ENCODE measurements at places on chromosomes 2 and 18.

DNA sequence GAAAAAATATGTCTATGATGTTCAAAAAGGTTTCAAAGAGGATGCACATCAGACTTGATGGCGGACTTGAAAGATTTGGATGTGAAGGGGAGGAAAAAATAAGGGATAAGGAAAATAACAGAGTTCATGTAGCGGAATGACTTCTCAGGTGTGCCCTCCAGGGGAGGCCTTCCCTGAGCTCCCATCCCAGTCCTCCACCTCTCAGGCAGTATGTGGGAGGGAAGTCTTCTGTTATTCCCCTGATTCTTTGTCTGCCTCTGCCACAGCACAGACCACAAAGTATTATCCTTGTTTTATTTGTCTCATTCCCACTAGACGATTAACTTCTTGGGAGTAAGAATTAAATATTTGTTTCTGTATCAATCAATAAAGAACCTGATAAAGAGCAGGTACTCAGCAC, 17.7 kb downstream of the COL5A2 start:
- no peak for DNase-seq

- DNase-seq, result no peak
Measured at GRCh38 chr2:190881598-190882410, 1.2 kb downstream of the GLS start.

GRCh38 chr18:76479351-76480238, 15.4 kb downstream of the ZNF516 start:
- no peak for DNase-seq

DNA sequence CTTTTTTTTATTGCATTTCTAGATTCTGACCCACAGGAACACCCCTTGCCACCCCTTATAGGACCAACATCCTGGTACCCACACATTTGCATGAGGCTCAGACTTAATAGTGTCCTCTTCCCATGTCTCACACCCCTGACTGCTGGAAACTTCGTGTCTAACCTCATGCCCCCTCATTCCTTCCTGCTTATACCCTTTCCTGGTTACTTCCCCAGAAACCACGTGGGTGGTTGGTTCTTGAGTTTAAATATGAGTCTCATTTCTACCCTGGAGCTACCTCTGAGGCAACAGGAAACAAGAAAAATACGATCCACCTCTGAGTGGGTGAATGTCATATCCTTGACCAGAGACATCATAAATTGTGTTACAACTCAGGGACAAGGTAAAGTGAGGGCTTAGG, 1.6 kb downstream of the TNP1 start:
- DNase-seq, result no peak

DNA sequence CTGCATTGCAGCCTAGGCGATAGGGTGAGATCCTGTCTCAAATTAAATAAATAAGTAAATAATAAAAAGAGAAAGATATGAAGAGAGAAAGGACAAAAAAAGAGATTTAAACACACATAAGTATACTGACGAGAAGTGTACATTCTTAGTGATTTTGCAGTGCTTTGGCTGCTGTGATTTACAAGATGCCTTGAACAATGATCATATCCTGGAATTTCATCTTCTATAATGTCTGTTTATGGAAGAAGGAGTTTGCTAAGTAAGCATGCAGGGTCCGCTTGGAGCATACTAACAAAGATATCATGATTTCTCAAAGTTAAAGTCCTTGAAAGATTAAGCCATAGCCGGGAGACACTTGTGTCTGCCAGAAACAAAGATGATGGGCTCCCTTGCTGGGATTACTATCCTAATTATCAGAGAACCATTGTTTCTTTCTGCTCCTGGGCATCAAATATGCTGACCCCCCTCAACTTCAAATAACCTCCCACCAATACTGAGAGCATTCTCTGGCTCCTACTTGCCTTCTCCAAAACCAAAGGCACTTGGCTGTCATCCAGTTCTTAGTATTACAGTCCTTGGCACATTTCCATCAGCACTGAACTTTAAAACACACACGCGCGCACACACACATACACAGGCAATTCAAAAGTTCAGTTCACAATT, 47.5 kb upstream of the STAM2 start:
- DNase-seq, result no peak

DNA sequence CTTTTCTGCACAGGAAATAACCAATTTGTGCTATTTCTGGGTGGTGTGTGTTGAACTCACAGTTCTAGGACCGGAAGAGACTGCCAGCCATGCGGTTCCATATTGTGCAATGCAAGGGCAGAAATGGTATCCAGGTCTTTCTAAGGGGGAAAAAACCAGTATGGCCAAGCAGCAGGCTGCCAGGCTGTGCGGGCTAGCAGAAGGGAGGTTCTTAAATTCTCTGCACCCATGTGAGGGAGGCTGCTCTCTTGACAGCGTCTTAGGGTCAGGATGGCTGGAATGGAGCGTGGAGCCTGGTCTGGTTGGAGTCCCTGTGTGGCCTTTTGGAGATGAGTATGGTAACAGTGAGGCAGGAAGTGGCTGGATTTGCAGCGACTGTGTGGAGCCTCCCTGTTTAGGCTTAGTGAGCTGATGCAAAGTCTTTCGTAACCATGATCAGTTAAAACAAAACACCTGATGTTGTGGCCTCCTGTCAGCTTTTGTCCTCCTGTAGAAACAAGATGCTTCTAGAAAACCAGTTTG, 52.6 kb downstream of the NCK2 start:
- DNase-seq, result no peak

DNA sequence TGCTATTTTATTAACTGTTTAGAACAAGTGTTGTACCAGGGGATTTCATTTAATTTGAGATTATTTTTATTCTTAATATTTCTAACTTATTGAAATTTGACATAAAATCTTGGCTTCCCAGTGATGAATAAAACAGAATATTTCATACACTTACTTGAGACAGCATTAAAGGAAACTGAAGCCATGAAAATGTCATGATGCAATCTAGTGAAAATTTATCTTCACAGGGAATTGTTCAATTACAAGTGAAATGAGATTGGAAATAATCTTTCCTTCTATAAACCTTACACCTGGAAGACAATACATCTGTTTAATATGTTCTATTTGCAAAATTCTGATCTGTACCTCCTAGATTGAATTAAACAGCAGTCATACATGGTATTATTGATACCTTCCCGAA, 511.0 kb upstream of the CDH7 start:
- DNase-seq, result no peak

- no peak for DNase-seq
Measured at GRCh38 chr18:39481281-39481680, 1915.7 kb upstream of the CELF4 start.

DNA sequence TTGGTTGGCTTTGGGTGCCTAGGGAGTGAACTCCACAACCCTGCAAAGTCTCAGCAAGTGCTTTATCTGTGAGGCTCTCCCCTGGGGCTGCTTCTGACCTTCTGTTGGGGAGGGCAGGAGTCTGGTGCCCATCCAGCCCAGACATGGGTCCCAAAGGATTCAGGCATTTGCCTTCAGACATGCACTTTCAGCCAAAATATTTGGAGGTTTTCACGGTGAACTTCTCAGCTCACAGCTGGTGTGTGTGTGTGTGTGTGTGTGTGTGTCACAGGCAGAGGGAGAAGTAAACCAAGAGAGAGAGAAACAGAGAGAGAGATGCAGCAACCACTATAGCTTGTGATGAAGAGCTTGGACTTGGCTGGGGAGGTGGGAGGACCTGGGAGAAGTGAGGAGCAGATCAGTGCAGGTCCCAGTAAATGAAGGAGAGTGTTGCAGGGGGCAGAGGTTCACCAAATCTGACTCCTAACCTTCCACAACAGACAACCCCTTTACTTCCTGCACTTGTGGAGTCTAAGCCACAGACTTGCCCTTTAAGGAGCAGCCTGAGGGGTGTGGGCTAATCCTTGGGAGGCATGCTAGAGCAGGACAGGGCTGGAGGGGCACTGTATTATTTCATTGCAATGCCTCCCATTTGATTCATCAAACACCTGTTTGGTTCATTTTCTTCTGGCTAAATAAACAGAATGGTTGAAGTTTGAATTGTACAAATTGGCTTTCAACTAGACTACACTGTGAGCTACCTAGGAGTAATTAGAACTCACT, 14.1 kb downstream of the SLC9A4 start:
- DNase-seq, result no peak

DNA sequence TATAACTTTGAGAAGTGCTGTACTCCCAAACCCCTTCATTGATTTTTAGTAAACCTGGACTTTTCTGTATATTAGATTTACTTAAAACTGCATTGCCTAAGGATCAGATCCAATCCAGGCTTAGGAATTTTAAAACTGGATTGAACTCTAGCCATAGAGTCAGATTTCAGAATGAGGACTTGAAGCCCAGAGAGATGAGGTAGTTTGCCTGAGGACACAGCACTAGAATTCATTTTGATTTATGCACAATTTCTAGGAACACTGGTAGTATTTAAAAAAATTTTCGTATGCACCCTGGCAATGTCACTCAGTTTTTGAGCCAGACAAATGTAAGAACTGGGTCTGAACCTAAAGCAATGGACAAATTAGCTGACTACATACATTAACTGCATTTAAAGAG, 144.9 kb downstream of the KCTD1 start:
- DNase-seq, result no peak

DNA sequence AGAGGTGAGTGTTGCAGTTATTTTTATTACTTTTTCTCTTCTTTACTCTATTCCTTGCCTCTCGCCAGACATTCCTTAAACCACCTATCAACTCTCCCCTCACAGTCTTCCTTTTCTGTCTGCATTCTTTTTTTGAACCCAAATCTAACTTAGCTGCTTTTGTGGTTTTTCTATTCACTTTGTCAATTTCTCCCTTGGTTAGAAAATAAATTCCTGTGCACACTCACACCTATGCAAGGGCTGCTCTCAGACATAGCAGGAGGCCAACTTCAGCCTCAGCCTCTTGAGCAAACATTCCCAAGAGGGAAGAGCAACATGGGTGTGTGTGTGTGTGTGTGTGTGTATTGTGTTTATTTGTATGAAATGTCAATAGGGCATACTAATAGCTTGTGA, 808.6 kb downstream of the RNF144A start:
- DNase-seq, result no peak

- DNase-seq, result no peak
Measured at GRCh38 chr2:65999103-65999502, 435.8 kb upstream of the MEIS1 start.

- DNase-seq, result no peak
Measured at GRCh38 chr2:66851449-66851872, 416.5 kb downstream of the MEIS1 start.

GRCh38 chr2:15354596-15355366, 206.4 kb downstream of the NBAS start:
- no peak for DNase-seq

DNA sequence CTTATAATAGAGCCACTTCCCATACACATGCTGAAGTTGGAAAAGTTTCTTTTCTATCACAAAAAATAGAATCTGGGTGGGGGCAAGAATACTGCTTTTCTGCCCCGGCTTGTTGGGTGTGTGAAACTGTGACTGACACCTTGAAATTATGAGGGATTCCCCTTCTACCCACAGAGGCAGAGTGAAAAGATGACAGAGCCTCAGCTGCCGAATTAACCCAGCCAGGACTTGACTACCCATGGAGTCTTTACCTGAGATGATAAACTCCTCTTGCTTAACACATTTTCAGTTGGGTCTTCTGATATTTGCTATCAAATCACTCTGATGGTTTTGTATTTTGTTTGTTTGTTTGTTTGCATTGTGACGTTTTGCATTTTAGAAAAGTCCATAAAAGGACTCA, 66.0 kb upstream of the PMAIP1 start:
- DNase-seq, result no peak

- DNase-seq, result no peak
Measured at GRCh38 chr2:21234464-21235120, 110.8 kb downstream of the TDRD15 start.

GRCh38 chr2:49288113-49288705, 133.9 kb upstream of the FSHR start:
- no peak for DNase-seq

DNA sequence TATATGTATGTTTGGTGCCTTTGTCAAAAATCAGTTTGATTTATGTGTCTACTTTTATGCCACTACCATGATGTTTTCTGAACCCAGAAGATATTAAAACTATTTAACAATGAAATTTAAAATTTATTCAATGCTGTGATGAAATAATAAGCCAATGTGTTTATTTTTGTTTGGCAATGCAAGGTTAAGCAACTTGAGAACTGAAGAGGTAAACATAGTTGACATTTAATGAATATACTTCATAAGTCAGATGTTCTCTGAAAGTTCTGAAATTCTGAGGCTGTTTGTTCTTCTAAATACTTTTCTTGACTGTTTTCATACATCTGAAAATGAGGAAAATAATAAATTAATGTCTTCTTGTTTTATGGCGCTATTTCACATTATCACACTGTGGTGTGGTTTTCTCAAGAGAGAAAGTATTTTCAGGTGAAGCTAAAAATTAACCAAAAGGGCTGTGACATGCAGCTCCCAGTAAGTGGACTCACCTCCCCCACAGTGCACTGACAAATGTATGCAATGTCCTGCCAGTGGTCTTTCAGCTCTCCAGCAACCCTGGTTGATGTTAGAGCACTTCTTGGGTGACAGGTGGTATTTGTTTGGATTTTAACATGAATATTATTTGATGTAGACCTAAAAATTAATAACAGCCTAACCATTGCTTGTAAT, 863.6 kb upstream of the SALL3 start:
- no peak for DNase-seq

GRCh38 chr2:237585590-237586221, 4.8 kb downstream of the RAB17 start:
- no peak for DNase-seq

GRCh38 chr2:118122594-118123281, 34.5 kb downstream of the INSIG2 start:
- DNase-seq, result no peak

DNA sequence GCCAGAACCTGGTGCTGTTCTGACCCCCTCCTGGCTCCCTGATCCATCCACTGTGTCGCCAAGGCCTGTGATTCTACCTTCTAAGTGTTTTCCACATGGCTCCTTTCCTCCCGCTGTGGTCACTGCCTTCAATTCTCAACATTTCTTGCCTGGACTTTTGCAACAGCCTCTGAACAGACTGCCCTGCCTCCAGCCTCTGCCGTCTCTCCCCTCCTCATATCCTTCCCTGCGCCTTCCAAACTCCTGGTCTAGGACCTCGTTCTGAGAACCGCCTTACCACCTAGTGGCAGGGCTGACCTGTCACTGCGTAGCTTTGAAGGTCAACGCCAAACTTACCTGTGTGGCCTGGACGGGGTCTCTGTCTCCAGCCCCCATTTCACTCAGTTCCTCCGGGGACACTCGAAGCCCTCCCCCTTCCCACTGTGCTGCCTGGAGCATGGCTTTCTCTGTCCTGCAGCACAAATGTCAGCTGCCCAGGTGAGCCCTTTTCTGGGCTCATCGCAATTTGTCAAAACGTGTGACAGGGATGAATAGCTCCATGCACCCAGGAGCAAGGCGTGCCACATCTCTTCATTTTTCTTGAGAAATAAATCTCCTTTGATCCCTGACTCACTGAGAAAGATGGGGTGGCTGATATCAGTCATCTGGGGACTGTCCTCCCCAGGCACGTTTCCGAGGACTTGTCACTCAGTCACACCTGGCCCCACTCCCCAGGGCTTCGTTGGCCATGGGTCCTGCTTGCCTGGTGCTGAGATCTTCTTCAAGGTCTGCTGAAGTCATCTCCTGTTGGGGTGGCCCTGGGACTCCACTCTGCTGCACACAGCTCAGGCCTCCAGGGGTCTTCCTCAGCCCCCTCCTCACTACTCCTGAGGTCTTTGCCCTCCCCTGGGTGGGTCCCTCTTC, 46.7 kb downstream of the LDLRAD4 start:
- DNase-seq, result no peak
